ENCODE measurements at places on chromosomes 4 and X.

GRCh38 chrX:69196666-69197065 lies 31.4 kb upstream of the PJA1 start:
- no peak for DNase-seq

GRCh38 chr4:123976285-123976684 lies 579.7 kb downstream of the SPRY1 start:
- DNase-seq: no peak

DNA sequence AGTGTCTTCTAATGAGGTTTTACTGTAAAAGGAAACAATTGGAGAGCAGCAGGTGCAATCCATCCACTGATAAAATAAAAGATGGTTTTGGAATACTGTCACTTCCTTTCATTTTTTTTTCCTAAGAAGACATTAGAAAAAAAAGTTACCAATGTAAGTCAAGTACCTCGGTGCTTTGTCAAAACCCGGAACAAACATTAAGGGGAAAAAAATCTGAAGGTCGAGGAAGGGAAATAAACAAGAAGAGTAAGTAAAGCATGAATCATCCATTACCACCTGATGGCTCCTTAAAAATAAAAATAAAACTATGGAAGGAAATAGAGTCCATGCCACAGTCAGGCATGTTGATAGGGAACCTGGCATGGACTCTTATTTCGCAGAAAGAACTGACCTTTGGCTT lies 15.3 kb upstream of the XPNPEP2 start:
- DNase-seq: no peak

GRCh38 chr4:136748165-136748564 lies 784.1 kb downstream of the PCDH18 start:
- DNase-seq: no peak

DNA sequence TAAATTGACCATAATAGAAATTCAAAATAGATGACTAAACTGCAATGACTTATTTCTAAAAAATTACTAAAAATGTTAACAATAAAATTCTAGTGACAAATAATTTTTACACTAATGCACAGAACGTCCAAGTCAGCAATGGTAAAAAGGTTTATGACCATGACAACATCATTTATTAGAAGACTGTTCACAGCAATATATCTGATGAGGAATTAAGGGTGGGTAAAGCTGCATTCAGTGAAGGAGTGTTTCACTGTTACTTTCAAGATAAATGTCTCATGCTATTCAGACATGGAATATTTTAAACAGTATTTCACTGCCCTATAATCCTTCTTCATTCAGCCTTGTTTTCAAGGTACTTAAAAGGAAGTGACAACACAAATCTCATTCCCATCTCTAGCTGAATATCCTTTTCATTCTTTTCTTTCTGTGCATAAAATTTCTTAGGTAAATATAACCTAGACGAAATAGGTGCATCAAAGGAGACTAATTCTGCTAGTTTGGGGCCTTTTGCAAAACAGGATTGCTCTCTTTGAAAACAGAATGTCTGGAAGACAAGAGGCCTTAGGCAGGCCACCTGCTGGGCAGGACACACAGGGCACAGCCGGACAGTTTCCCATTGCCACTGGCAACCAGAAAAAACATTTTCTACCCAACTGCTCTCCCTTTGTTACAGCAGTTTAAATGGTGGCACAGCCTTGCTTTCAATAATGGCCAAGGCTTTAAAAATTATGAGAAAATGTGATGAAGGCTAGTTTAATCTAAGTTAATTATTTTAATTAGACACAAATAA lies 600.3 kb downstream of the SPRY1 start:
- no peak for DNase-seq

DNA sequence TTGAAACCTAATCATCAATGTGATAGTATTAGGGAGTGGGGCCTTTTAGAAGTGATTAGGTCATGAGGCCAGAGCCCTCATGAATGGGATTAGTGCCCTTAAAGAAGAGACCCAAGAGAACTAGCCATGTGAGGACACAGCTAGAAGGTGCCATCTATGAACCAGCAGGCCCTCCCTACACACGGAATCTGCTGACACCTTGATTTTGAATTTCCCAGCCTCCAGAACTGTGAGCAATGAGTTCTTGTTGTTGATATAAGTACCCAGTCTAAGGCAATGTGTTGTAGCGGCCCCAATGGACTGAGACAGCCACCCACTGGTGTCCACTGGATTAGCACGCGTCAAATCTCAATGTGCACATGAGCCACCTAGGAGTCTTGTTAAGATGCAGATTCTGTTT lies 8.4 kb upstream of the ADGRG2 start:
- no peak for DNase-seq
